ENCODE measurements at places on chromosomes 1 and 21.
A peak's percentile ranks its signal among the peaks of the same experiment; 100 is the strongest.

GRCh38 chr1:29889776-29890175, 653.5 kb downstream of the PTPRU start:
- no peak for DNase-seq

DNA sequence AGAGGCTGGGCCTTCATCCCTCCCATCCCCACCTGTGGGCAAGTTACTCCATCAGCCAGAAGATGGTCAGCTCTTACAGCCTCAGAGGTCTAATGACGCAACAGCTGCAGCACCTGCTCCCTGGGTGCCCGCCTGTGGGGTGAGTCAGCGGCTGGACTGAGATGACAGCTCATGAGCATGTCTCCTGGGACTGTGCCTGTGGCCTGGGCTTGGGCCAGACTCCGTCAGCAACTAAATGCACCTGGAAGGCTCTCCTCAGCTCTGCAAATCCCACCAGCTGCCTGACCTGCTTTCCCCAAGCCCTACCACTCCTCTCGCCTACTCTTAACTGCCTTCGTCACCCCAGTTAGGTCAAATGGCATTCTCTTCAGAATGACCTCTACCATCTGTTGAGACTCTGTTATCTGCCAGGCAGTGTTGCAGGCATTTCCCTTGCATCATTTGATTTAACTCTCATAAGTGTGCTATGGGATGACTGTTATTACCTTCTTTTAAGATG, 47.7 kb downstream of the ETS2 start:
- peak; percentile 90 for DNase-seq

- DNase-seq = no peak
Observed at GRCh38 chr1:5928714-5929400, 63.4 kb downstream of the NPHP4 start.

DNA sequence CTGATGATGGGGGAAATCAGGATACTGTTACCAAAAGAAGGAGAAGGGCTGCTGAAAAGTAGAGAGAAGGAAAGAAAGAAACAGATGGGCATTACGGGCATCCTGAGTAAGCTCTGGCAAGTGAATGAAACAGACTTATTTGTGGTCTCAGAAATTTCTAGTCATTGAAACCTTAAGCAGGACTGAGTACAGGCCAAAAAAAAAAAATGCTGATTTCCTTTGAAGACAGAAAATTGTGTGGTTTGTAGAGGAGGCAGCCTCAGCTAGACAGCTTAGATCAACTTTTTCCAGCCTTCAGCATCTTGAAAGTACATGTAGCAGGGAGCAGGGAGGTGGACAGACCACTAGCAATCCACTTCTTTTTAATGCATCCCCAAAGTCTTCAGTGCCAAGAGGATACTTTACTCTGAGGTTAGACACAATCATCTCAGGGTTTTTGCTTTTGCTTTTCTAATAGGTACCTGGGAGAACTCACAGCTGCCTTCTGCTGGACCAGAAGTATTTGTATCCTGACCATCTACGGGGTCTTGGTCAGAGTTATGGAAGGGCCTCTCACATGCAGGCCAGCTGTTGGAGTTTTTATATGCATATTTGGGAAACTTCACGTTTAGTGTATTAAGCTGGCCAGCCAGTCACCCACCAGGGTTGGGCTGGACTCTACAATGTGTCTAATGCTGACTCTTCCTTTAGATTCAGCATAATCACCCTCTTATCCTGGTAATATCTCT, 10.6 kb upstream of the CAPZB start:
- peak; percentile 67 for DNase-seq

DNA sequence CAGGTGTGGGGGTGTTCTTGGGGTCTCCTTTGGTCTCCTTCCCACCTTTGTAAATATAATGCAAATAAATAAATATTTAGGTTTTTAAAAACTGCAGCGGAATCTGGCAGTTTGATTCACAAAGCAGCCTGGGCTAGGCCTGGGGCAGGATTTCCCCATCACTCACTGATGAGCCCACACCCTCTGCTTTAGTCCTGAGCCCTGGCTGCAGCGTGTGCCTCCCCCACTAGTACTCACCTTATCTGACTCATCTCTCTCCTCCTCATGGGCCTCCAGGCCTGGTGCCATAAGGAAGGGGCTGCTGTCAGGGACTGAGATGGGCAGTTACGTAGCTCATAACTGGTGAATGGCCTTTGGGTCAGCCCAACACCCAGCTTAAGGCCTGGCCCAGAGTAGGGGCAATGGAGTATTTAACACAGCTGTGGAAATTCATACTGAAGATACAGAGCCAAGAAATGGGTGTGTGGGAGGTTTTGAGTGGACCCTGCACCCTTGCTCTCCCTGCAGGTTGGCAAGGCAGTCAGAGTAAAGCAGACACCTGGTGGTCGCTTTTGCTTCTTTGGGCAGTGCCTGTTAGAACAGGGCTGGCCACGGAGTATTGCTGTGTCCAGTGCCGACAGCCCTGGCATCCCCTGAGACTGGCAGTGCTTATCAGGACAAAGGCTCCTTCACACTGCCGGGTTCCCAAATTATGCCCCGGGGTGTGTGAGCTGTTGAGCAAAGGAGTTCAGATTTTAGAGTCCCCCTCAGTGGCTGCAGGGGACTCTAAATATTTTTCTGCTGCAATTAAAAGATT, 39.7 kb downstream of the AZIN2 start:
- DNase-seq = no peak

DNA sequence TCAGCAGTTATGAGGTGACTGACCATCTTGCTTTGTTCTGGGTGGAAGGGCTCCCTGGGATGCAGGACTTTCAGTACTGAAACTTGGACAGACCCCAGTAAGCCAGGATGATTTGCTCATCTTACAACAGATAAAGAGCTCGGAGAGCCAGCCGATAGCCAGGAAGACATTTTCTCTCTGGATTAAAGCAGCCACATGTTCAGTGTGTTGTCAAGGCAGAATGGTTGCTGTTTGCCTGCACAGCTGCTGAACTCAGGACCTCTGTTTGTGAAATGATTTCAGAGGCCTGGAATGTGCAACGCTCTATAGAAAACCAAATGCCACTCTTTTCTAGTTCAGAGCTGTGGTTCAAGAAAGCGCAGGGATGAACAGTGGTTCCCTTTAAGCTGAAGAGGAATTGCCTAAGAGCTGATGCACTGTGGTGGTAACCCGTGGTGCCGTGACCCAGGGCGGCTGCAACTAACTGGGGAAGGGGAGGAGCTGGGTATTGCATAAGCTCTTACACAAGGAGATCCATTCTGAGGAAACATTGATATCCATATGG, 40.7 kb downstream of the CASQ2 start:
- peak; percentile 92 for DNase-seq
